Activated CD4-positive, CD25-positive, alpha-beta regulatory T cell treated with anti-CD3 and anti-CD28 coated beads, Interleukin-2, amount 50 U/mL, for 24 hours (primary cell): ENCODE measurements at places on chromosomes 3 and 15.

- no peak for ATAC-seq
Measured at GRCh38 chr3:186079925-186080324, 29.0 kb downstream of the ETV5 start.

DNA sequence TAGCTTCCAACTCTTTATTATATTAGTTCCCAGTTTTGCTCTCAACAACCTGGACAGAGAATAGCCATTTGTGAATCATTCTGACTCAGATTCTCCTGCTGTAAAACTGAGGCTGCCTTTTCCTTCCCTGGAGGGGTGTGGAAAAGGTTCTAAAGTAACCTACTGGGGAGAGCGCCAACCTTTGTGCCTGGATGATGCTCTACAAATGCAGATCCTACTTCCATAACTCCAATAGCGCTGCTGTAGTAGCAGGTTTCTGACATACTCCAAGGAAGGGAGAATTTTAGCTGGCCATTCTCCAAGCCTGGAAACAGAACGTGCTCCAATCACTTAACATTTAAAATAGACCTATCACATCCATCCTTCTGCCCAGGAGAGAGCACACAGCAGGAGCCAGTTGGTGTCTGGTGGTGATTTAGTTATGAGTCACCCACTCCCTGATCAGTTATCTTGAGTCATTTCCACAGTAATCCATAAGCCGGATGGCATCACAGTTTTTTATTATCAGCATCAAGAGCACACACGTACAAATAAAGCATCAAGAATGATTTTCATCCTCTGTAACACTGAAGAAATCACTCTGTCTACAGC, 38.3 kb downstream of the MYH15 start:
- ATAC-seq = peak; percentile 48

- ATAC-seq = no peak
Measured at GRCh38 chr3:119413603-119414280, 49.7 kb downstream of the TMEM39A start.

- ATAC-seq = no peak
Measured at GRCh38 chr15:51680321-51680720, 982 bp upstream of the SCG3 start.

DNA sequence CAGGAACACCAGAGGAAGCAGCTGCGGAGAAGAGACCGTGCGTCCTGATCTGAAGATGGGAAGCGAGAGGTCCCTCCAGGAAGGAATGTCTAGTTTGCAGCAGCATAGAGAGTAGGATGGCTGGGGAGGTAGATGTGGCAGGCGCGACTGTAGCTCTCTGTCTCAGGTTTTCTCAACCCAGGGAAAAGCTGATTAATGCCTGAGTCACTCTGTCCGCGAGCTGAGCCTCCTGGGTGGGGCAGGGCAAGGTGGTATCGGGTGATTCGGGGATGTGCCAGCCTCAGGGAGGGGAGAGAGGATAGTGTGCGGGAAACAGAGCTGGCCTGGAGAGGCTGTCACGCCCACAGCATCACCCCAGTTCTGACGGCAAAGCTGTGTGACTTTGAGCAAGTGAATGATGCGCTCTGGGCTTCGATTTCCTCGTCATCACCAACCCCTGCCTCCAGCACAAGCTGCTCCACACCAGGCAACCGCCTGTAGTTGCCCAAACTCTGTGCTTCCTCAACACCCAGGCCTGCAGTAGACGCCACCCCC, 28.4 kb downstream of the CPN2 start:
- peak; percentile 73 for ATAC-seq

GRCh38 chr3:65433480-65433879, 605.2 kb downstream of the MAGI1 start:
- no peak for ATAC-seq

- ATAC-seq = no peak
Measured at GRCh38 chr3:61847784-61848462, 286.6 kb downstream of the PTPRG start.

DNA sequence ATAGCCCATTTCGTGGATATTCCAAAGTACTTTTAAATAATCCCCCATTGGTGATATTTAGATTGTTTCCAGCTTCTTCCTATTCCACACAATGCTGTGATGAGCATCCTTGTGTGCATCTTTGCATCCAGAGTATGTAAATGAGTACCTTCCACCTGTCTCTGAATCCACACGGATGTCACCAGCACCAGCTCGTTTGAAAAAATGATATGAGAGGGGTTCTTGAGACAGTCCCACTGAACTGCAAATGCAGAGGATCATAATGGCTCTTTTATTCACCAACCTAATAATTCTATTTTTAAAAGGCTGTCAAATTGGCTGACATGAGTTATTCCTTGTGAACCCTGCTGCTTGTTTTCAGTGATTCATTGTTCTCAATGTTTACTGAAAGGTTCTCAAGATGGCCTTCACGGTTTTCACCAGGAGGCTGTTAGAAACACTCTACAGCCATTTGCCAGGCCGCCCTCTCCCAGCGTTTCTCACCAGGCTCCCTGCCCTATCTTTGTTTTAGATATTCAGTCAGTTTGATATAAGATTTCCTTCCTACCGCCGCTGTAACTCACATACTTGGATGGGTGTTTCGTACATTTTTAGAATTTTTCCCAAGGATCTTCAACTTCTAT, 96.7 kb upstream of the PTPRG start:
- no peak for ATAC-seq

DNA sequence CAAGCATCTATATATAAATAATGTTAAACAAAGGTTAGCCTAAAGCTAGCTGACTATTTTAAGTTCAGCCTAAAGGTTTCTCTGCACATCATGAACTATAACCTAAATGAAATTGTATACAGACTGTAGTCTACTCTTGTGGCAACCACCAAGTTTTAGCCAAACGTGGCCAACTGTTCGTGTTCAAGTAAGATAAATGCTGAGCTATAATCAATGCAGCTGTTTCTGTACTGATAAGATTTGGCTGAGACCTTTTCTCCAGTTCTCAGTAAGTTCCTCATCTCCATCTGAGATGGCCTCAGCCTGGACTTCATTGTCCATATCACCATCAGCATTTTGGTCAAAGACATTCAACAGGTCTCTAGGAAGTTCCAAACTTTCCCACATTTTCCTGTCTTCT, 43.7 kb upstream of the IGSF10 start:
- ATAC-seq = no peak

DNA sequence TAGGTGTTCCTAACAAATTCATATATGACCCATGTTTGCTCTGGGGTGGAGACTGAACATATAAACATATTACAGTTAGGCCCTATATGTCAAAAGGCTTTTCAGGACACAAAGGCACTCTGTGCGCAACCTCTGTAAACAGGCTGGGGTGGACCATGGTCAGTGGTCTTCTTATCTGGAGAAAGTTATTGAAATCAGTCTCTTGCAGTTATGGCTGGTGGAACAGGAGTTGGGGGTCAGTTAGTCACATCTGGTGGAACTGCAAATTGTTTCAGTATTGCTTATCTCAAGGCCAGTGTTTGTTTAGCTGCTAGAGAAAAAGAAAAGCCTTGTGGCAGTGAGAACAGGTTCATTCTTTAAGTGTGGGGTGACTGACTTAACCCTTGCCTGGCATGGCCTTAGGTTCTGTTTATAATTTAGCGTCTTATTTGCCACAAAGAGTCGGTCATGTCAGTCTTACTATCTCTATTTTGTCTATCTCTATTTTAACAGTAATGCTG, 5.9 kb upstream of the GP9 start:
- no peak for ATAC-seq

DNA sequence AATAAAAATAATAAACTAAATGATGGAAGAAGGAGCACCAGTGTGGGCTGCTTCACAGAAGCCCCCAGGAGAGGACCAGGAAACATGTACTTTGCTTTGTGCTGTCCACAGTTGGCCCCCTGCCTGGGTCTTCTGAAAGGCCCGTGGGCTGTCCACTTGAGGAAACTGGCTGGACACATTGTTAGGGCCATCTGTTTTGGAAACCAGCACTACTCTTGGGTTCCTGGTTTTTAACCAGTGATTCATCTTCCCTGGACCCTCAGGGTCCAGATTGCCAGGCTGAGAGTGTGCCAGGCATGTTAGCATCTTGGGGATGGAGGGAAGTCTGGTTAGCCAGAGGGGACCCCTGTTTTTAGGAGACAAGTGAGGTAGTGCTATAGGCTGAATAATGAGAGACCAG, 297.2 kb upstream of the C2CD4B start:
- no peak for ATAC-seq

- ATAC-seq = no peak
Measured at GRCh38 chr3:50139308-50139707, 15.8 kb upstream of the SEMA3F start.

- ATAC-seq = peak; percentile 86
Measured at GRCh38 chr3:124688581-124689454, 41.4 kb upstream of the UMPS start.

- ATAC-seq = no peak
Measured at GRCh38 chr3:27670619-27671018, 51.5 kb downstream of the EOMES start.

GRCh38 chr3:24407980-24408680, 86.5 kb downstream of the THRB start:
- ATAC-seq = no peak

DNA sequence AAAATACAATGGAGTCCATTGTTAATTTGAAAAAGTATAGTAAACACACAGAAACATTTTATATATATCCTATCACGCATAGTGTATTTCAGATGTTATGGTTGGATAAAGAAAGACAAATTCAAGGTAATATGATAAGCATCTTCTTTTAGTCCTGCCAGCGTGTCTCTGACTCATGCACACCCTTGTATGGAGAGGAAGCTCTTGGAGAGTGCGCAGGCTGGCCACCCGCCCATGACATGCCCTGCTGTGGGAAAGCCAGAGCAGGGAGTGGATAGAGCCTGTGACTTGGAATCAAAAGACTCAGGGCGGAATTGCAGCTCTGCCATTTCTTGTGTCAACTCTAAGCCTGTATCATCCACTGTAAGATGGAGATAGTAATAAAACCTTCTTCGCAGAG, 23.0 kb upstream of the COPG1 start:
- ATAC-seq = no peak

DNA sequence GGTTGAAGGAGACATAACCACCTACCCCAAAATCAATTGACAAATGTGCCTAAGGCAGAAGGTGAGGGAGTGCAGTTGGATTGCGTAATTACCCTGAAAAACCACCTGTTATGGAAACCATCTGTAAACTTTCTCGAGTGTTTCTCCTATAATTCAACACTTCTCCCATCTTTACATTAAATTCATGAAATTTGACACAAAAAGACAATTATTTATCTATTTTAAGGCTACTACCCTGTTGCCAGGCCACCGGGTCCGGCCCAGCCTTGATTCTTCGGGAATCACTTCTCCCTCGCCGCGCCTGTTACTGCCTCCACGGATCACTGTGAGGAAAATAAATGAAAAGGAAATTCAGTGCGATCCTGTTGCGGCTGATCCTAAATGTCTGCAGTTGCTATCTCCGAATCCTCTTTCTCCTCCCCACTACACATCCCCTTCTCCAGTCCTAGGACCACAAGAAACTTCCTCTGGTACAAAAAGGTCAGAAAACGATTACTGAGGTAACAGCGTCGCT, 646 bp downstream of the IQCB1 start:
- ATAC-seq = no peak

- ATAC-seq = no peak
Measured at GRCh38 chr15:70478251-70478990, 284.9 kb downstream of the UACA start.

DNA sequence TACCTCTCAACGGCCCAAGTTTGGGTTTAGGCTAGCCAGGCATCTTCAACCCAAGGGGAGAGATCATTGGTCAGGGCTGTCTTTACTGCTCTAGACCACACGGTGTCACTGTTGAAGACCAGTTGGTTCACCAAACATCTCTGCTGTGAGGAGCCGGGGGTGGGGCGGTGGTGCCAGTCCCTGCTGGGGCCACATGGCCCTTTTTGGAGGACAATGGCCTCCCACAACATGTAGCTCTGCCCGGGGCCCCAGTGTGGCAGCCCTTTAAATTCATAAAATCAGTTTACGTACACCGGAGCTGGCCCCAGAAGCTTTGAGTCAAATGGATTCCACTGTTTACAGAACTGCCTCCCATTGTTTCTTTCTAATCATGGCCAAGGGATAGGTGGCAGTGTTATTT, 19.1 kb upstream of the TM4SF18 start:
- peak; percentile 35 for ATAC-seq

DNA sequence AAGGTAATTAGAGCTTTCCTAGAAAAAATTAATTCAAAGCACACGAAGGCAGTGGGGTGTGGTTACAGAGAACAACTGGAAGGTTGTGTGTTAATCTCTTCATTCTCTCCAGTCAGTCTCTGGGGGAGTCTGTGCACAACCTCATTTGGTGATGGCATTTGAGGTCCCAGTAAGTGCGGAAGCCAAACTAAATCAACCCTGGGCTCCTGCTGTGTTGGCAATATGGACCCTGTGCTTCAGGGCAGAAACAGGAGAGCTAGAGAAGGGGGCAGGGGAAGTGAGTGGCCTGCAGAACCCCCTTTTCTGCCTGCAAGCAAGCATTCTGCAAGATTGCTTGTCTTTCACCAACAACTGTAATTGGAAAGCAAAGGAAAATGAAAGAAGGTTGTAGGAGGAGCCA, 195.9 kb upstream of the ST8SIA2 start:
- no peak for ATAC-seq

- no peak for ATAC-seq
Measured at GRCh38 chr3:43259626-43260025, 26.7 kb upstream of the SNRK start.

GRCh38 chr3:30502742-30503073, 103.7 kb upstream of the TGFBR2 start:
- ATAC-seq = peak; percentile 68

DNA sequence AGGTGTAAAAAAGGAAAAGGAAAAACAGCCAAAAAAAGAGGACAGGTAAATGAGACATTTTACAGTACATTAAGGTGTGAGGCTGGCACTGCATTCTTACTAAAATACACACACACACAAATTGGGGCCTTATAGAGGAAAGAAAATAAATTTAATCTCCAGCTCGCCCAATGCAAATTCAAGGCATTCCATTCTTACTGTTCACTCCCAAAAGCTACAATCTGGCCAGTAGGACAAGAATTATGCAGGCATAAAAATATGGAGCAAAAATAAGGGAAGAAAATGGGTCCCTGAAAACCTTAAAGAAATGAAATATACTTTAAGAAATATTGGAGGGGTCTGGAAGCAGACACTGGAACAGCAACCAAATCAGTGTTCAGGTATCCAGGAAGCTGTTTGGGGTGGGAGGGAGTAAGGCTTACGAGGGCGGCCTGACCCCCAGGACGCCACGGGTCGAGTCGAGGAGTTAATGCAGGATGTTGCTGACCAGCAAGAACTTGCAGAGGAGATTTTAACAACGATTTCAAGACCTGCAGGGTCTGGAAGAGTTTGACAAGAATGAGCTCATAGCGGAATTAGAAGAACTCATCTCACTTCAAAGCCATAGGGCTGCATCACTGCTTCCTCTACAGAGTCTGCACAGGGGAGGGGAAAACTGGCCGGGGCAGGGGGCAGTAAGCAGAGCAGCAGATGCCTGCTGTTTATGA, 245.5 kb downstream of the TBL1XR1 start:
- ATAC-seq = no peak

- no peak for ATAC-seq
Measured at GRCh38 chr3:121992601-121993560, 29.2 kb downstream of the ILDR1 start.

- no peak for ATAC-seq
Measured at GRCh38 chr15:41892621-41893421, 1.0 kb downstream of the SPTBN5 start.
